Type B pancreatic cell (in vitro differentiated cells): ENCODE measurements at places on chromosomes 11 and 22.
A peak's percentile ranks its signal among the peaks of the same experiment; 100 is the strongest.

- DNase-seq: no peak
Measured at GRCh38 chr11:57306940-57307565, 17.7 kb downstream of the TNKS1BP1 start.

DNA sequence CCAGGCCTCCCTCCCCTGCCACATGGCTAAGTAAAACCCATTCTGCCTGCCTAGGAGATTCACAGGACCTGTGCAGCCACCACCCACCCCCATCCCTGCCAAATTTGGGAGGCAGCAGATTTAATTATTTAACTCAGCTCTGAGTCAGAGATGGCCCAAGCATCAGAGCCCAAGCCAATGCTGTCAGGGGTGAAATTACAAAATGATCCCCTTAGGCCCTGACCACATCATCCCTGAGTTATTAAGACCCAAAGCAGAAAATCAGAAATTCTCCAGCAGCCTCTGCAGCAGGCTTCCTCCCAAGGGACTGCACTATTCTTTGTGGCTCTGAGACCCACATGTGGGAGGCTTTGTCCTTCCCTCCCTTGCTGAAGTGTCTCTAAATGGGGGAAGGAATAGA is 52.8 kb upstream of the RRAS2 start:
- no peak for DNase-seq

- DNase-seq: no peak
Measured at GRCh38 chr11:56624661-56625110, 10.0 kb upstream of the OR5M1 start.

DNA sequence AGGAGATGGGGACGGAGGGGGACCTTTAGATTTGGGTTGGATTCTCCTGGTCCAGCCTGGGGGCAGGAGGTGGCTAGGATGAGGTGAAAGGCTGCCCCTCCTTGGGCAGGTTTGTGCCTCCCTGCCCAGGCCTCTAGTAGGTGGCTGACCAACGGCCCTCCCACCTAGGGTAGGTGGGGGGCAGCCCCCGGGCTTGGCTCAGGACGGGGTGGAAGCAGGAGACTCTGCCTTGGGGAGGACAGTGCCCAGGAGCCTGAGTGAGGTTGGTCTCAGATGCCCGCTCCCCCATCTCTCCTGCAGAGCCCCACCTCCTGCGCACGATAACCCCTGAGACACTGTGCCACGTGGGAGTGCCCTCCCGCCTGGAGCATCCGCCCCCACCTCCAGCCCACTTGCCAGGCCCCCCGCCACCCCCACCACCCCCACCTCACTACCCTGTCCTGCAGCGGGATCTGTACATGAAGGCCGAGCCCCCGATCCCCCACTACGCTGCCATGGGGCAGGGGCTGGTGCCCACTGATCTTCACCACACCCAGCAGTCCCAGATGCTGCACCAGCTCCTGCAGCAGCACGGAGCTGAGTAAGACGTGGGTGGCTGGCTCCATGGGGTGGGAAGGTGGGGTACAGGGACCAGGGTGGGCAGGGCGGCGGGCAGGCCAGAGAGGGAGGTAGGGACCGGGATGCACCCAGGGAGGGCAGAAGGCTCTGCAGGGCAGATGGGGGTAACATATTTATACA is 17.7 kb downstream of the MYRF start:
- no peak for DNase-seq

DNA sequence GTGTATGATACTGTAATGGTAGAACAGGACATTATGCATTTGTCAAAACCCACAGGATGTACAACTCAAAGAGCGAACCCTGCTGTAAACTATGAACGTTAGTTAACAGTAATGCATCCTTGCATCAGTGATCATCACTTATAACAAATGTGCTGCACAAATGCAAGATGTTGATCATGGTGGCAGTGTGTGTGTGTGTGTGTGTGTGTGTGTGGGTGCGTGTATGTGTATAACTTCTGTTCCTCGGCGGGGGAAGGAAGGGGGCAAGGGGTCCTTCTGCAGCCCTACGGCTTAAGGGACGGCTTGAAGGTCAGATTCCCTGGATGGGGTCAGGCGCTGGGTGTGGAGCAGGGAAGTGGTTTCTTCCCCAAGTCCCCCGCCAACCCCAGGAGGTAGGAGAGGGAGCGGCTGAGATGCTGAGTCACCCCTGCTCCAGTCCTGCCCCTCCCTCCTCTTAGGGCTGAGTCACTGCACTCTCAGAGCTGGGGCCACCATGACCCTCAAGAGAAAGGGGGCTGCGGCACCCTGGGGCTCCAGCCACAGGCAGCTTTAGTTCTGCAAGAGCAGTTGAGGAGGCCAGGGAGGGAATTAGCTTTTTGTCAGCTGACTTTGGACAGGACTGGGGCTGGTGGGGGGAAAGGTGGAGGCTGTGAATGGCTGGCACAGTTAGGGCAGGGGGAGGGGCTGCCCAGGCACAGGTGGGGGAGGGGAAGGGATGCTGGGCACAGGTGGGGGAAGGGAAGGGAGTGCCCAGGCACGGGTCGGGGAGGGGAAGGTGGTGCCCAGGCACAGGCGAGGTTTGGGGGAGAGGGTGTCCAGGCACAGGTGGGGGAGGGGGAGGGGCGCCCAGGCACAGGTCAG is 8.8 kb upstream of the CTSD start:
- no peak for DNase-seq

DNA sequence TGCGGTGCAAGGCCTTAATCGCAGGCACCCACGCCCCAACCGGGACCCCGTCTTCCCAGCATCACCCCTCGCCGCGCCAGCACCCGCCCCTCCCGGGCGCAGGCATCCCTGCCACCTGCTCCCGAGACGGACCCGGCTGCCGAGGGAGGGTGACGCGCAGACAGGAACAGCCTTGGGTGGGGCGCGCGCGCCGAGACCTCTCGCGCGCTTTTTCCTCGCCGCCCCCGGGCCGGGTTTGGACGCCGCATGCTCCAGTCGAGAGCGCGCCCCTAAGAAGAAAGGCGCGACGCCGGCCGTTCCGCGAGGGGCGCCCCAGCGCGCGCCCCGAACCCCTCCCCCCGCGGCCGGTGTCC is 504 bp downstream of the CFL1 start:
- no peak for DNase-seq

DNA sequence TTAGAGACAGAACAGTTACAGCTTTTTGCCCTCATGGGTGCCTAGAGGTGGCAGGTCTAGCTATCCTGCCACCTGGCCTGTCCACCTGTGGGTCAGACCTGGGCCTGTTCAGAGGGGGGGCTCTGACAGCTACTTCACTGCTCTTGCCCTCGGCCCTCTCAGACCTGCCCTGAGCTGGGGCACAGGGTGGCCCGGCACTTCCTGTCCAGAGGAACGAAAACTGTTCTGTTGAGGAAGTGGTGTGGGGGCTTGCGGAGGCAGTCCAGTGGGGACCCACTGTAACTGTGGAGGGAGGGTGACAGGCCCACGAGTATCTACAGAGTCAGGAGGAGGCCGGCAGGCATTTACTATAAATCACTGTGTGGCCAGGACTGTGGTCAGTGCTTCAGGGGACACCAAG is 16.2 kb downstream of the TESMIN start:
- no peak for DNase-seq

GRCh38 chr11:61747192-61747966 is 5.1 kb upstream of the MYRF start:
- DNase-seq: peak; percentile 85

- DNase-seq: no peak
Measured at GRCh38 chr11:100753172-100753543, 66.1 kb downstream of the ARHGAP42 start.

DNA sequence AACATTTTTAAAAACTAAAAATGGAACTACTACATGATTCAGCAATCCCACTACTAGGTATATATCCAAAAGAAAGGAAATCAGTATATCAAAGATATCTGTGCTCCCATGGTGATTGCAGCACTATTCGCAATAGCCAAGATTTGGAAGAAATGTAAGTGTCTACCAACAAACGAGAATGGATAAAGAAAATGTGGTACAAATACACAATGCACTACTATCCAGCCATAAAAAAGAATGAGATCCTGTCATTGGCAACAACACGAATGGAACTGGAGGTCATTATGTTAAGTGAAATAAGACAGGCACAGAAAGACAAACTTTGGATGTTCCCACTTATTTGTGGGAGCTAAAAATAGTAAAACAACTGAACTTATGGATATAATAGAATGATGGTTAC is 575.9 kb upstream of the CCDC90B start:
- DNase-seq: no peak

GRCh38 chr11:79264284-79264683 is 176.5 kb downstream of the TENM4 start:
- no peak for DNase-seq

DNA sequence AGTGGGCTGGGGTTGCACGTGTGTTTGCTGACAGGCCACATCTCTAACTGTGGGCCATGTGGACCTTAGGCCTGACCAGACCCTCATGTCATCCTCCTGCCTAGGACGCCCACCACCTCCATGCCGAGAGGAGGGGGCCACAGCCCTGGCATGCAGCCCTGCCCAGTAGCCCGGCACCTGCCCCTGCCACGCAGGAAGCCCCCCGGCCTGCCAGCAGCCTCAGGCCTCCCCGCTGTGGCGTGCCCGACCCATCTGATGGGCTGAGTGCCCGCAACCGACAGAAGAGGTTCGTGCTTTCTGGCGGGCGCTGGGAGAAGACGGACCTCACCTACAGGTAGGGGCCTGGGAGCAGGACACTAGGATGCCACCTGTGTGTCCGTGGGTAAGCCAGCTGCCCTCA is 6.4 kb downstream of the MMP11 start:
- DNase-seq: no peak
